ENCODE measurements at places on chromosomes 6 and 20.

GRCh38 chr6:25223490-25223991 is 55.6 kb upstream of the CARMIL1 start:
- peak; percentile 60 for DNase-seq

DNA sequence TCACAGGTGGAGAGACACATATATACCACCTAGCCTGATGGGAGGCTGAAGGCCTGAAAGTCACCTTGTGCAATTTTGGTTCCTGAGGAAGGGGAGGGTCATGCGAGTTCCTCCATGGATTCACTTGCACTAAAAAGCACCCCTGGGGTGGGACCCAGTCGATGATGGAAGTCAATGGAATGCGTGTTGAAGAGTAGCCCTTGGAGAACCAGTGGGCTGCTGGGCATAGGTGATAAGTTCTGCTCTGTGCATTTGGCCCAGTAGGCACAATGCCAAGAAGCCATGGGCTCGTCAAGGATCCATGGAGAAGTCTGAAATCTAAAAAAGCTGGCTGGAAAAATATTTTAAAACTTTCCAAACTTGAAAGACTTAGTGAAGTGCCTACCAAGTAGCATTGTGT is 18.9 kb upstream of the SCRT2 start:
- DNase-seq: no peak

- no peak for DNase-seq
These were observed 51.4 kb downstream of the ZBTB9 start for GRCh38 chr6:33505548-33506370.

- DNase-seq: peak; percentile 64
These were observed at the start of gene BEND3 for GRCh38 chr6:107114926-107115694. BEND3 (minus strand) TSS chr6:107115515; CDS start chr6:107099285, 16,230 bp downstream.

DNA sequence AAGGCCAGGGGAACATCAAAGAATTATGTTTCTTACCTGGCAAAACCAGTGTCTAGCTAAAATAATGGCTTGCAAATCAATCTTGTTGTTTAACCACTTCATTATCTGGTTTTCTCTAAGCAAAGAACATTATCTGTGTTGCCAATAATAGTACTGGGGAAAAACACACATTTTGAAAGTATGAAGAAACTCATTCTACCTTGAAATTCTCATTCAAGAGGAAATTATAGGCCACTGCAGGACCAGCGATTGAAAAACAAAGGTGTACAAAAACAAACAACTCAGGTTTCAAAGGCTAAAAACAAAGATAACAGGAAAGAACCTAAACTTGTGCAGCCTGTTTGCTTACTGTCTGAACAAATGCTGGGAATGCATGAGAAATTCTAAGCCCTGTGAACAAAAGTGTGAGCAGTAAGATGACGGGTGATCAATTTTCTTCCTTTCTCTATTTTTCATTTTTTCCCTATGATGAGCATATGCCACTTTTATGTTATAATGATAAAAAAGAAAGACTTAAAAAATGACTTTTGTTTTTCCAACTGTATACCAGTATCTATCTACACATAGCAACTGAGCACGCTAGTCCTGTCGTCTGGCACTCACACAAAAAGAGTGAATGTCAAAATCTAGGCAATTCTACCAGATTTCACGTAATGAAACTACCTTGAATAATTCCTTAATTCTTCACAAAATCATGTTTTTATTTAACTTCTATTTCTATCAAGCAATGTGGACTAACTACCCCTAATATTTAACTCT is 117.9 kb downstream of the SGK1 start:
- no peak for DNase-seq

GRCh38 chr6:159788276-159788675 is 1.1 kb downstream of the TCP1 start:
- peak; percentile 32 for DNase-seq

DNA sequence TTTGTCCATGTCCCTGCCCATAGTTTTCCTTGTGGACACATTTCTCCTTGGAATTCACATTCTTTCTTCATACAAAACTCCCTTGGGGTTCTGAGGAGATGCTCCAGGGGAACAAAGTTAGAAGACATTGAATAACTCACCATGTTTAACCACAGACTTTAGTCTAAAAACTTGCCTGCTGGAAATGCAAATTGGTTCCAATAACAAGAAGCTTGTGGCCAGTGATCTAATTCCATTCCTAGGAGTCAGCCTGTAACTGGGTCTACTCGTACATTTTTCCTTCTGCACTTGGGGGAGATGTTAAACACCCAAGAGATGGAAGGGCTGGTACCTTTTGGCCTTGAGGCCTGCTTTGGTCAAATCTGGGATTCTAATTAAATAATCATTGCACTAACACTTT is 60.2 kb downstream of the SCML4 start:
- no peak for DNase-seq

All from CD4-positive, alpha-beta T cell treated with Interferon alpha-2 for 1 hour (primary cell).